Activated naive CD4-positive, alpha-beta T cell treated with anti-CD3 and anti-CD28 coated beads, Interleukin-2, amount 50 U/mL, for 72 hours (primary cell): ENCODE measurements at places on chromosomes 5 and 9. TPM values are rescaled to one million over a fixed set of nuclear protein-coding genes. Genes with fewer than 3 reads are reported as not detected.
A peak's percentile ranks its signal among the peaks of the same experiment; 100 is the strongest.

- DNase-seq, result no peak
Measured at GRCh38 chr5:127981498-127981897, 102.1 kb upstream of the SLC12A2 start.

- DNase-seq, result no peak
Measured at GRCh38 chr5:77885519-77885918, 109.4 kb upstream of the TBCA start.

- DNase-seq, result peak; percentile 16
Measured at GRCh38 chr9:97529363-97530076, 28.1 kb downstream of the TMOD1 start.

- no peak for DNase-seq
Measured at GRCh38 chr5:37735649-37736347, 104.0 kb downstream of the GDNF start.

DNA sequence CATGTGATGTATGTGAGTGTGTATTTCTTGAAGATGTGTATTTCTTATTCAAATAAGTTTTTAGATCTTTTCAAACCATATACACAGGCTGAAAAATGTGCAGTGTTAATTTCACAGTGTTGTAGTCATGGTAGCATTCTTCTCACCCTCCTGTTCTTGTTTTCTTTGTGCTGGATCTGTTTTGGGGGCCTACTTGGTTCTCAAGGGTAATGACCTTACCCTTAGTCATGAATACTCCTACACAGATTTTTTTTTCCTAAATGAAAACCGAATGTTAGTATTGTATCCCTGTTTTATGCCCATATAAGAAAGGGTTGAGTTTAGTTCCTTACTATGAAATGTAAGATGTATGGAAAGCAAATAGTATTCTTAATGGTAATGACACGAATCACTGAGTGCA, 88.0 kb downstream of the SLC44A1 start:
- DNase-seq, result no peak

GRCh38 chr5:172926796-172927195, 32.4 kb upstream of the RPL26L1 start:
- DNase-seq, result no peak

DNA sequence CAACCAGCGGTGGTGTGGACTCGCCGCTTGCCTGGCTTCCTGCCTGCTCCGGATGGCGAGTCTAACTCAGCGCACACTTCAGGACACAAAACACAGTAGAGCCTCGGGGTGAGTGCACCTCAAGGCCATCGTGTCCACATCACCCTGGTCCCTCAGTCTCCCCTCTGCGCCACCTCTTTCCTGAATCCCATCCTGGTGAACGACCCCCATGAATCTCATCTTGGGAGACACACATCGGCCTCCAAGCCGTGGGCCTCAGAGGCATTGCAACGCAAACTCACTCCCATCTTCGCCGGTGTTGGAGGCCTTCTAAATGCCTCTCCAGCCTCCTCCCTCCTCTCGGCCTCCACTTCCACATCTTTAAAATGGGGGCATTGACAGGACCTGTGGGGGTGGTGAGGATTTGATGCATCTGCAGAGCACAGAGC, 124.3 kb downstream of the COL23A1 start:
- DNase-seq, result no peak

DNA sequence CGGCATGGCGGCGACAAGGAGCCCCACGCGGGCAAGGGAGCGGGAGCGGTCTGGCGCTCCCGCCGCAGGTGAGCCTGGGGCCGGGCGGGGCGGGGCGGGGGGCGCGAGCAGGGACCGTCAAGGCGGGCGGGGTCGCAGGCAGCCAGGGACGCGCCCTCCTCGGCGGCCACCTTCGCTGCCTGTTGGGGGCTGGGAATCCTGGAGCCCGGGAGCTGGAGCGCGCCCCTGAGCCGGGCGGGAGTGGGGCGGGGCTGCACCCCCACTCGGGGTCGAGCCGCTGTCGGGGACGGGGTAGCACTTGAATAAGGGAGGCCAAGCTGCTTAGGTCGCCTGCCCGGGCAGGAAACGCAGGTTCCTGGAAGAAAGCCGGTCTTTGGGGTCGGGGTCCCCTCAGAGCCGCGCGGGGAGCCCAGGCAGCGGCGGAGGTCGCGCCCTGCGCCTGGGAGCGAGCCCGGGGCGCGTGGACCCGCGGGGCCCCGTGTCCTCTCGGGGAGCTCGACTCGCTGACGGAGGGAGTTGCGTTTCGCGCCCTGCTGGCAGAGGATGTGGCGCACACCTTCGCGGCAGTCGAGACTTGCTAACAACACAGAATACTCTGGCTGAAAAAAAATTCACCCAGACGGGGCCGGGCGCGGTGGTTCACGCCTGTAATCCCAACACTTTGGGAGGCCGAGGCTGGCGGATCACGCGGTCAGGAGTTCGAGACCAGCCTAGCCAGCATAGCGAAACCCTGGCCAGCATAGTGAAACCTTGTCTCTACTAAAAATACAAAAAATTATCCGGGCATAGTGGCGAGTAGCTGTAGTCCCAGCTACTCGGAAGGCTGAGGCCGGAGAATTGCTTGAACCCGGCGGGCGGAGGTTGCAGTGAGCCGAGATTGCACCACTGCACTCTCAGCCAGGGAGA, 552 bp downstream of the OTULINL start:
- peak; percentile 79 for DNase-seq

DNA sequence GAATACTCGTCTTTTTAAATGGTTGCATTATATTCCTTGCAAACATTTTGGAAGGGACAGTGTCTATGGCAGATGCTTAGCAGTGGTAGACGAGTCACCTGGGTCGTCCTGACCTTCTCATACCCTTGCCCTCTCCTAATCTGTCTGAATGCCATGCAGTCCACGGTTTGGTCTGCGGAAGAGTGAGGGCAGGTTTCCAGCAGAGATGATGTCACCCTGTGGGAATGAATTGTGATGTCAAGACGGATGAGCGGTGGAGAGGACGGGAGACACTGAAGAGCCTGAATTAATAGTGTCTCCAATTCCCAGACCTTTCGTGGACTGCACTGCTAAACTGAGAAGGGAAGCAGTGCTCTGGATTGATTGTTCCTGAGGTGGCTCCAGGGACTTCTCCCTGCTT, 329.0 kb upstream of the PANK3 start:
- DNase-seq, result no peak

DNA sequence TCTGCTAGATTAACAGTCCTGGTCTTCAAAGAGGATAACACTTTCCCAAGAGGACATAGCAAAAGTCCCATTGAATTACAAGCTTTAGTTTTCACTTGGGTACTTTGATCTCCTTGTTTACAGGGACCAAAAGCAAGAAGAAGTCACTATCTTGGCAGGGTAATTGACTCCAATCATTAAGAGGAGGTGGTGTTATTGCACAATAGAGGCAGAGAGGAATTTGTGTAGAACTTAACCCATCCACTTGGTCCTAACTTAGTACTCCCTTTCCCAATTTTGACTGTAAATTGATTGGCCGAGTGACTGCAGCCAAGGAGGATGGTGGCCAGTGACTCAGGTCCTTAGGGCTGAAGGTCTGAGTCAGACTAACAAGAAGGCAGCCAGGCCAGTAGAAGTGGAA, 9.3 kb upstream of the TRPC7 start:
- DNase-seq, result no peak

- DNase-seq, result no peak
Measured at GRCh38 chr5:35483191-35483590, 134.5 kb upstream of the SPEF2 start.

DNA sequence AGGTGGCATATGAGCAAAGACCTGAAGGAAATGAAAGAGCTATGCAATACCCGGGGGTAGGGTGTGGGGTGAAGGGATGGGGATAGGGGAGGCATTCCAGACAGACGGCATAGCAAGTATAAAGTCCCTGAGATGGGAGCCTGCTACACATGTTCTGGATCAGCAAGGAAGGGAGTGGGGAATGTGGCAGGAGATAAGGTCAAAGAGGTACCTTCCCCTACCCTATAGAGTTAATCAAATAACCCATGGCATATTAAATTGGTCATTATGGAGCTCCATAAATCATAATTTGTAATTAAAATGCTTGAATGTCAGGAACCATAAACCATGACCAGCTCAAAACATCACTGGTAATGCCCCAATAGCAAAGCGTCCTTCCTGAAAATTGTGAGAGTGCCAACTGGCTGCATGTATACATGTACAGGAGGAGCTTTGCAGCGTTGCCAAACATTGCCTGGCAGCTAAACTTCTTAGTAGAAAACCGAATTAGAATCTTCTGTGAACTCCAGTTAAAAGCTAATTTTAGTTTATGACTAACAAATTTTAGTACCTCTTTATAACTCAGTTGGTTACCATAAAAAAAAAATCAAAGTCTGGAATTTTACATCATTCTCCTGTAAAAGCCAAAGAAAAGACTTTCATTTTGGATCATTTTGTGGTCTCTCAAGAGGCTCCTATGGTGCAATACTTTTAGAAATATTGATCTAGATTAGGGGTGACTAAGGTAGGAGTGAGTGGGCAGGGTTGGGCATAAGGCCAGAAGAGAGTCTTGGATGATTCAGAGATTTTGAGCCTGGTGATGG, 4.7 kb downstream of the DNAI1 start:
- DNase-seq, result peak; percentile 57

DNA sequence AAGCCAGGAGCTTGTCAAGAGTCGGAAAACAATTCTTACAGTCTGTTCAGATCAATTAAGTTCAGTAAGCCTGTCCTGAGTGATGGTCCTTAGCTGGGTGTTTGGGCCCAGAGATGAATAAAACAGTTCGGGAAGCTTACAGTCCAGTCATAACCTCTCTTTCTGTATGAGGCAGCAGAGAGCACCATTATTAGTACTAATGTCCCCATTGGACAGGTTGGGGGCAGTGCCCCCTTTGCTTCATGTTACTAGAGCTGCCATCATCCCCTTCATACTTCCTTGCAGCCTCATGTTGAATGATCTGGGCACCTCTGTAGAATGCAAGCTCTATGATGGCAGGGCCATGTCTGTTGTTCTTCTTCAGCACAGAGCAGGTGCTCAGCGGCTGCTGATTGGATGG, 9.8 kb downstream of the DOCK2 start:
- no peak for DNase-seq

DNA sequence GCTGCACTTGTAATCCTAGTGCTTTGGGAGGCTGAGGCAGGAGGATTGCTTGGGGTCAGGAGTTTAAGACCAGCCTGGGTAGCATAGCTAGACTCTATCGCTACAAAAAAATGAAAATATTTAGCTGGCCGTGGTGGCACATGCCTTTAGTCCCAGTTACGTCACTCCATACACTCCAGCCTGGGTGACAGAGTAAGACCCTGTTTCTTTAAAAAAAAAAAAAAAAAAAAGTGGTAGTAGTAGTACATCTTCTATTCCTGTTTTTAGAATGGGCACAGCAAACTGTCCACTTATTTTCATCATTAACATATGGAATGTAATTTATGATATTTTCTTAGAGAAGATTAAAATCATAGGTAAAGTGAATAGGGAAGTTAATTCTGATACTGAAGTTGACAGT, 48.2 kb downstream of the TRIO start:
- DNase-seq, result no peak

DNA sequence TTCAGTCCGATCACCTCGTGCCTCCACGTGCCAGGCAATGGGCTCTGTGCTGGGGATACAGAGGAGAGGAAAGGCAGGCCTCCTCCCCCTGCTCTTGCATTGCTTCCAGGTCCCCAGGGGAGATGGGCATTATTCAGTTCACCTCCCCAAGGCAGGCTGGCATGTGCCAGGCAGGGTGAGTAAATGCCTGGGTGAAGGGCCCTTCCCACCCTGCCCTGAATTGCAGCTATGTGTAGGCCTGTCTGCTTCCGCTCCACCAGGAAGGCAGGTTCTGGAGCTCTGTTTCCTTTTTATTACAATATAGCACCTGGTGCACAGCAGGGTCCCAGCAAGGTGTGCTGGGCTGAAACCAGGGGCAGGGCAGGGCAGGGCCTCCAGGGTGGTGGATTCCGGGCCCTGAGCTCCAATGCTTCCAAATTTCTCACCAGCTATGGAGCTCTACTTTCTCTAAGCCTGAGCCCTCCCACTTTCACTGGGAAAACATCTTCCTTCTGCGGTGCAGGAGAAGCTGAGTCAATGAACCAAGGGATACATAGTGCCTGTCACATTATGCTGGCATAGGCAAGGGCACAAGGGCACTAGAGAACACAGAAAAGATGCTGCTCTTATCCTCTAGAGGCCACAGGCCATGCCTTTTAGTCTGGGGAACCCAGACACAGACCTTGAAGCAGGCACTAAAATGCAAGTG, 42.0 kb downstream of the SHB start:
- DNase-seq, result no peak

DNA sequence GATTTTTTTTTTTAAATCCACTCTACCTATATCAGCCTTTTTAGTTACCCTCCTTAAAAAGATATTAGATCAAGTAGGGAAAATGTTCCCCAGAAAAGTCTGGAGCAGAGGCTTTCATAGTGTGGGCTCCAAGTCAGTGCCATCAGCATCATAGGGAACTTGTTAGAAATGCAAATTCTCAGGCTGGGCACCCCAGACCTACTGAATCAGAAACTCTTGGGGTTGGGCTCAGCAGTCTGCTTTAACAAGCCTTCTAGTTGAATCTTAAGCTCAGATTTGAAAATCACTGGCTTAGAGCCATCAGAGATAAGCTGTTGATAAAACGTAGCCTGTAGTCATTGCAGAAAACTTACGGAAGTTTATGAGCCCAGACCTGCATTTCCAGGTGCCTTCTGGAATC, 140.1 kb downstream of the TMEM38B start:
- no peak for DNase-seq

DNA sequence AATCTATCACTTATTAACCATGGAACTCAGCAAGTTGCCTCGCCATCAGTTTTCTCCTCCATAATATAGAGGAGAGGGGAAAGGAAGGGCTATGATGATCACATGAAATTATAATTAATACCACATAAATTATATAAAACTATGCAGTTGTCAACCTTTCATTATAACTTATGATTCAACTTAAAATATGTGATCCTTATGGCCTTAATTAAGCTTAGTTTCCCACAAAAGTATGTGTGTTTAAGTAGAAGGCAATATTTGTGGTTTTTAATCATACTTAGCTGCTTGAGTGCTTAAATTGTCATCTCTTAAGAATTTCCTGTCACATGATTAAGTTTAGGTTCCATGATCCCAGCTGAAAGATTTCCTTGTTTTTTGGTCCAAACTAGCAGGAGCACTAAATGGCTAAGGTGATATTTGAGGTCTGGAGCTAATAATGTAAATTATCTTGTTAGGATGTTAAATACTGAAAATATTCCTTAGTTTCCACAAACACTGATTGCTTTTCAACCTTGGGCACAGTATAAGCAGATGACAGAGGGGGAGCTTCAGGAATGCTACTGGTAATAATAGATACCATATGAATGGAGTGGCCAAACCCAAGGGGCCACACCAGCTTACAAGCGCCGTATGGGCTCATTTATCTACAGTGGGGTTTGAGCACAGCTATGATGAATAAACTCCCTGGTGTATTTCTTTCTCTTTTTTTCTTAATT, 26.4 kb upstream of the F2R start:
- DNase-seq, result no peak

- no peak for DNase-seq
Measured at GRCh38 chr5:73299665-73300336, 126.8 kb downstream of the TMEM174 start.

The IFNA13 gene
- not detected for total RNA-seq

The SPINK14 gene
- not detected for total RNA-seq

The C9orf78 gene
- total RNA-seq, result 58.4 TPM

The PDCD1LG2 gene
- total RNA-seq, result 0.19 TPM

The ZNF484 gene
- total RNA-seq, result 12.5 TPM

The INSL6 gene
- not detected for total RNA-seq

The PROB1 gene
- total RNA-seq, result 4.3 TPM

The SPATA9 gene
- total RNA-seq, result not detected

The SLC6A18 gene
- total RNA-seq, result not detected

The SHISAL2B gene
- total RNA-seq, result not detected
